ENCODE measurements at places on chromosomes 5 and 9. TPM values are rescaled to one million over a fixed set of nuclear protein-coding genes. Genes with fewer than 3 reads are reported as not detected.

DNA sequence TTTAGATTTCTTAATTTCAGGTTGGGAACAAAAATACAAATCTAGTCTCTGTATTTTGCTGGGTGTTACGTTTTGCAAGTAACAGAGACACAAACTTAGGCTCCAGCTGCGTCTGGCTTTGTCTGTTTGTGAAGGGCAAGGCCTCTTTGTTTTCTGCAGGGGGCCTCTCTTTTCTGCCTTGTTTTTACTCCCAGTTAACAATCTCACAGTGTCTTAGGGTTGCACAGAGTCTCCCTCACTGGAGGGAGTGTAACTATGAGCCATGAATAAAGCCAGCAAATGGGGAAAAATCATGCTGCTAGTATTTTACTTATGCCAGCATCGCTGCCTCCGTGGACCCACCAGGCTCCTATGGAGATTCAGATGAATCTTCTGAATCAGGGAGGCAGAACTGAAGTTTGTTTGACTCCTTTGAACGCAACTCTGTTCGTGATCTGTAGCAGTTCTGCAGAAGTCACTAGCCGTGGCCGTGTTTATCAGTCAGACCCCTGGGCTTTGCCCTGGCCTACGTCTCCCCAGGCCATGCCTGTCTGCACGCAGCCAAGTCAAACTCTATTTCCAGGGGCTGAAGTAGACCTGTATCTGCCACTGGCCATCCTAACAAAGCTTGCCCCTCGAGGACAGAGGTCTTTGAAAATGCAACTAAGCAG, 77.2 kb downstream of the ATP10B start:
- DNase-seq, result peak; percentile 16

GRCh38 chr5:146890066-146890465, 11.5 kb upstream of the PPP2R2B start:
- DNase-seq, result no peak

- no peak for DNase-seq
Measured at GRCh38 chr9:70987986-70988385, 133.4 kb downstream of the TRPM3 start.

DRD1 gene
- 0.10 TPM for total RNA-seq

SPEF2 gene
- 0.07 TPM for total RNA-seq

Measured in H7 (cell line).